ENCODE measurements at places on chromosomes 12 and 14.

- H3K36me3 ChIP-seq: peaks cover 65% of the 10 kb centered on the region
- H3K4me1 ChIP-seq: peaks cover 11% of the 10 kb centered on the region
- no peaks in the 10 kb centered on the region for H3K27me3 ChIP-seq
- DNase-seq: no peak
Measured at GRCh38 chr12:104998423-104999346, 12.6 kb downstream of the NOPCHAP1 start.

DNA sequence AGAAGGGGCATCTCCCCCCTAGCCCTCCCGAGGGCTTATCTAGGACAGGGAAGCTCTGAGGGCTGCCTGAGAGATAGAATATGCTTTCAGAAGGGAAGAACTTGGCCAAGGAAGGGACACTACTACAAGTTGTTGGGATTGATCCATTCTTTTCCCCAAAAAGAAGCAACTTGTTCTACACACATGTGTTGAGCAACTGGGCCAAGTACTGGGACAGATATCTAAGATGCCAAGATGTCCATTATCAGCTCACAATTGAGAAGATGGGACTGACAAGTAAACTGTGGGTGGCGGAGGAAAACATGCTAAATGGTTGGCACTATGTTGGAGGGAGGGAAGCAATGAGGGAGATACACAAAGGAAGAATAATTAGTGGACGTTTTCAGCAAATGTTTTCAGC lies 30.9 kb downstream of the PLEKHG7 start:
- H3K4me3 ChIP-seq: no peak overlapping the region
- H3K36me3 ChIP-seq: no peaks in the 10 kb centered on the region
- H3K4me1 ChIP-seq: peaks cover 7% of the 10 kb centered on the region

GRCh38 chr12:121013715-121014114 lies 2.6 kb downstream of the C12orf43 start:
- no peaks in the 10 kb centered on the region for H3K27me3 ChIP-seq
- no peak for DNase-seq
- H3K27ac ChIP-seq: no peak overlapping the region
- H3K4me3 ChIP-seq: no peak overlapping the region
- peaks cover 11% of the 10 kb centered on the region for H3K4me1 ChIP-seq
- peaks cover 36% of the 10 kb centered on the region for H3K36me3 ChIP-seq

DNA sequence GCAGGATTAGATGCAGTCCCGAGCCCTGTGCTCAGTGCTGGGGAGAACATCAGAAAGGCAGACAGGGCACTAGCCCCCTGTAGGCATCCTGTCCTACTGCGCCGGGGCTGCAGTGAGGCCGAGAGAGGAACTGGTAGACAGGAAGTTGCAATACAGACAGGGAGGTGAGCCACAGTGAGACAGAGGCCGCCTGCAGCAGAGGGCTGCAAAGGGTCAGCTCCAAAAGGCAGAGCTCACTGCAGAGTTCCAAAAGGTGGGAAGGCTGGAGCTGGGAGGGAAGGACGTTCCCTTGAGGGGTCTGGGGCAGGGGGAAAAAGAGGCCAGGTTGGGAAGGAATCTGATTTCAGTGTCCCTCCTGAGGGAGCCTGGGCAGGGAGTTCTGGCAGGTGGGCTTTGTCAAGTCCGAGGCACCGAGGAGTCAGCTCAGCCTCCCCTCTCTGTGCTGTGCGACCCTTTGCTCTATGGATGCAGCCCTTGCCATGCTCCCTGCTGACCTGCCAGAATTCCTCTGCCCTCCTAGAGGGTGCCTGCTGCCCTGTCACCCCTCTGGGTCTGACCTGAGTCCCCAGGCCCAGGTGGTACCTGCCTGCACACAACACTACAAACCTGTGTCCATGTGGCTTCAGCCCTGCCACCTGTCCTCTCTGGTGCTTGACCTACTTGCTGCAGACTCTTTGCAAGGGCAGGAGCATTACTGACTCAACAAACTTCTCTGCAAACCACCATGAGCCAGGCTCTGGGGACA lies 63.5 kb downstream of the PRMT8 start:
- no peak overlapping the region for H3K4me3 ChIP-seq
- DNase-seq: no peak
- H3K27ac ChIP-seq: no peak overlapping the region
- no peaks in the 10 kb centered on the region for H3K36me3 ChIP-seq
- peaks cover 41% of the 10 kb centered on the region for H3K27me3 ChIP-seq

GRCh38 chr12:131375972-131376345 lies 334.9 kb upstream of the SFSWAP start:
- H3K27ac ChIP-seq: no peak overlapping the region
- no peaks in the 10 kb centered on the region for H3K4me1 ChIP-seq
- peaks cover 48% of the 10 kb centered on the region for H3K27me3 ChIP-seq
- H3K36me3 ChIP-seq: no peaks in the 10 kb centered on the region

GRCh38 chr12:108129017-108129812 lies at the start of gene WSCD2:
WSCD2 (plus strand) TSS chr12:108129288; CDS start chr12:108195833, 66,545 bp downstream.
- H3K27me3 ChIP-seq: peaks cover 92% of the 10 kb centered on the region
- peak; percentile 24 for DNase-seq
- H3K4me3 ChIP-seq: peak within 1 kb of the TSS; percentile 62
- H3K4me1 ChIP-seq: peaks cover 20% of the 10 kb centered on the region

DNA sequence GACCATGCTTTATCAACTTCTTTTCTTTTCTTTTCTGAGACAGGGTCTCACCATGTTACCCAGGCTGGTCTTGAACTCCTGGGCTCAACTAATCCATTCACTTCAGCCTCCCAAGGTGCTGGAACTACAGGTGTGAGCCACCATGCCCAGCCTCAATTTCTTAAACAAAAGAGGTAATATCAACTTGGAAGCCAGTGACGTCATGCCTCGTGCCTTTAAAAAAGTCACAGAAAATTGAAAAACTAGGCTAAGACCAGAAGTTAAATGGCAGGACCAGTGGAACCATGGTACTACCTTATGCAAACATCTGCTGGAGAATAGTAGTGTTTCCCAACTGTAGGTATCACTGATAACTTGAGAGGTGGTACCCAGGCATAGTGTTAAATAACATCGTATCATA lies 103.3 kb downstream of the KSR2 start:
- H3K4me1 ChIP-seq: no peaks in the 10 kb centered on the region
- H3K36me3 ChIP-seq: no peaks in the 10 kb centered on the region
- DNase-seq: no peak
- no peak overlapping the region for H3K27ac ChIP-seq

- H3K27me3 ChIP-seq: no peaks in the 10 kb centered on the region
- H3K27ac ChIP-seq: no peak overlapping the region
- H3K4me1 ChIP-seq: no peaks in the 10 kb centered on the region
- no peak overlapping the region for H3K4me3 ChIP-seq
- DNase-seq: no peak
- no peaks in the 10 kb centered on the region for H3K36me3 ChIP-seq
Measured at GRCh38 chr12:66903782-66904396, 225.0 kb upstream of the GRIP1 start.

DNA sequence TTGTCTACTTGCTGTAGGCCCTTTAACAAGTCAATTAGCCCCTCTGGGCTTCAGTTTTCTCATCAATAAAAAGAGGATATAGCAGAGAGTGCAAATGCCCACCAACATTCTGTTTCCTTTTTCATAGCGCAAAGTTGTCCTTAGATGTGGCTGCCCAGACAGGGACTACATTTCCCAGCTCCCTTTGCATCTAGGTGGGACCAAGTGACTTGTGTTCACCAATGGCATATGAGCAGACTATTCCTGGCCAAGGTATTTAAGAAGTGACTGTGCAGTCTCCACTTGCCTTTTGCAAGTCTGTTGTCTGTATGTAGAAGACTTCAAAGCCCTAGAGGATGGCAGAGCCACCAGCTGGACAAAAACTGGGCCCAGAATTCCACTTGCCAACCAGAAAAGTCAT lies 59.7 kb downstream of the DAO start:
- no peaks in the 10 kb centered on the region for H3K36me3 ChIP-seq
- H3K4me3 ChIP-seq: no peak overlapping the region
- DNase-seq: no peak
- no peaks in the 10 kb centered on the region for H3K27me3 ChIP-seq
- no peak overlapping the region for H3K27ac ChIP-seq
- H3K4me1 ChIP-seq: no peaks in the 10 kb centered on the region

GRCh38 chr14:103164779-103165178 lies 41.5 kb downstream of the TNFAIP2 start:
- peaks cover 3% of the 10 kb centered on the region for H3K4me1 ChIP-seq
- H3K27me3 ChIP-seq: no peaks in the 10 kb centered on the region
- no peak for DNase-seq

GRCh38 chr12:42213954-42214426 lies 24.1 kb downstream of the YAF2 start:
- no peaks in the 10 kb centered on the region for H3K27me3 ChIP-seq
- DNase-seq: peak; percentile 45
- H3K4me1 ChIP-seq: peaks cover 55% of the 10 kb centered on the region

- no peaks in the 10 kb centered on the region for H3K4me1 ChIP-seq
- no peak overlapping the region for H3K4me3 ChIP-seq
- no peak overlapping the region for H3K27ac ChIP-seq
- no peaks in the 10 kb centered on the region for H3K27me3 ChIP-seq
- H3K36me3 ChIP-seq: peaks cover 22% of the 10 kb centered on the region
- DNase-seq: no peak
Measured at GRCh38 chr12:30643366-30643765, 52.3 kb downstream of the IPO8 start.

DNA sequence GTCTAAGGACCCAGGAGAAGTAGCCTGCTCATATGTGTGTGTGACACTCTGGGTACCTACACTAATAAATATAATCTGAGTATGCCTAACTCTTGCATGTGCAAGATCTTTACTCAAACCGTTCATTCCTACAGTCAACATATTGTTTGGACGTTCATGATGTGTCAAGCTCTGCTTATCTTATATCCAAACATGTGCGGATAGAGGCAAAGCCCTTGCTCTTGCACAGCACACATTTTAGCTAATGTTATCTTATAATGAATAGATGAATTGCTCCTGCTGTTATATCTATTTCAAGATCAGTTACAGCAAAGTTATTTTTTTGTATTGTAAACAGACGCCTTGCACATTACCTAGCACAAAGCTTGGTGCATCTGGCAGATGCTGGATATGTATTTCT lies 228.4 kb upstream of the FLRT2 start:
- DNase-seq: no peak
- H3K36me3 ChIP-seq: no peaks in the 10 kb centered on the region
- H3K4me1 ChIP-seq: no peaks in the 10 kb centered on the region
- no peak overlapping the region for H3K27ac ChIP-seq
- no peak overlapping the region for H3K4me3 ChIP-seq

DNA sequence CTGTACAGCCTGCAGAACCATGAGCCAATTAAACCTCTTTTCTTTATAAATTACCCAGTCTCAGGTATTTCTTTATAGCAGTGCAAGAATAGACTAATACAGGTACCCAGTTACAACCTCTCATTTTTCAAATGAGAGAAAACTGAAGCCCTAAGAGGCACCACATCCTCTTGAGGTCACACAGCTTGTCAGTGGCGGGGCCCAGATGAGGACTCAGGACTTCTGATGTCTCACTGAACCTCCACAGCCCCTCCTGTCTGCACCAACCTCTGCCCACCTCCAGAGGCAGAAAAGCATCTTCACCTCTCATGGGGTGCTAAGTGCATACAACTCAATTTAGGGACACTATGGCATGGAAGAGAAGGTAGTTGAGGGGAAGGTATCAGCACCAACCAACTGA lies 120.7 kb downstream of the CRACR2A start:
- no peak overlapping the region for H3K4me3 ChIP-seq
- H3K36me3 ChIP-seq: no peaks in the 10 kb centered on the region
- H3K4me1 ChIP-seq: peaks cover 9% of the 10 kb centered on the region
- no peak overlapping the region for H3K27ac ChIP-seq

- H3K36me3 ChIP-seq: no peaks in the 10 kb centered on the region
- H3K27me3 ChIP-seq: peaks cover 14% of the 10 kb centered on the region
- H3K4me3 ChIP-seq: no peak overlapping the region
Measured at GRCh38 chr12:66688846-66689439, 10.1 kb upstream of the GRIP1 start.

DNA sequence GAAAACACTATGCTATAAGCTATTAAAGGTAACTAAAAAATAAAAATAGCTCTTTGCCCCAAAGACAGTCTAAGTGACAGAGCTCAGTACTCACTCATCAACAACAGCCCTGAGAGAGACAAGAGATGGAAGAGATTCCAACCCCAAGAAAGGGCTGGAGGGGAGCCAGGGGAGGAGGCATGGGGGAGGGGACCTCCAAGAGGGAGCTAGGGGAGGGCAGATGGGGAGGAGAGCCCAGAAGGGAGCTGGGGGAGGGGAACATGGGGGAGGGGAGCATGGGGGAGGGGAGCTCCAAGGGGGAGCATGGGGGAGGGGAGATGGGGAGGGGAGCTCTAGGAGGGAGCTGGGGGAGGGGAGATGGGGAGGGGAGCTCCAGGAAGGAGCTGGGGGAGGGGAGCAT lies 7.7 kb downstream of the SSH1 start:
- peaks cover 98% of the 10 kb centered on the region for H3K4me1 ChIP-seq
- peaks cover 35% of the 10 kb centered on the region for H3K36me3 ChIP-seq
- H3K27me3 ChIP-seq: no peaks in the 10 kb centered on the region
- peak overlapping the region; percentile 70 for H3K27ac ChIP-seq
- DNase-seq: peak; percentile 37

DNA sequence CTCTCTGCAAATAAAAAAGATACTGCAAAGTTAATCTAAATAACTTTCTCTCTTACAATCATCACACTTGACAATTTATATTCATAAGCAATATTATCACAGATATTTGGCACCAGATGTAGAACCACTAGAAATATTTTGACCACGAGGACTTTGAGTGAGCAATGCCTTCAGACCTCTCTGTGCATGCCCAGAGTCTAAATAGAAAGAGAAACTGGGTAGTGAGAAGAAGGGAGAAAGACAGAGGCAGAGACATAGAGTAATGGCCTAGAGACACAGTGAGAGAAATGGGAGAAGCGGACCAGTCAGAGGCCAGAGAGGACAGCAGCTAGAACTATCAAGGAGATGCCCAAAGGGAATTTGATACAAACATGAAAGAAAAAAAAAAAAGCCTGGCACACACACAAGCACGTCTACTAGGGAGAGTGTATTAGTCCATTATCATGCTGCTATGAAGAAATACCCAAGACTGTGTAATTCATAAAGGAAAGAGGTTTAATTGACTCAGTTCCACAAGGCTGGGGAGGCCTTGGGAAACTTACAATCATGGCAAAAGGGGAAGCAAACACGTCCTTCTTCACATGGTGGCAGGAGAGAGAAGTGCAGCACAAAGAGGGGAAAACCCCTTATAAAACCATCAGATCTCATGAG lies 41.1 kb downstream of the BMP4 start:
- H3K36me3 ChIP-seq: no peaks in the 10 kb centered on the region
- no peak for DNase-seq
- H3K27me3 ChIP-seq: no peaks in the 10 kb centered on the region
- H3K27ac ChIP-seq: no peak overlapping the region
- H3K4me1 ChIP-seq: peaks cover 7% of the 10 kb centered on the region
- H3K4me3 ChIP-seq: no peak overlapping the region

- no peak overlapping the region for H3K4me3 ChIP-seq
- DNase-seq: no peak
- H3K27me3 ChIP-seq: no peaks in the 10 kb centered on the region
- H3K36me3 ChIP-seq: no peaks in the 10 kb centered on the region
- peaks cover 45% of the 10 kb centered on the region for H3K4me1 ChIP-seq
Measured at GRCh38 chr12:1580526-1580925, 13.9 kb downstream of the FBXL14 start.

GRCh38 chr12:13435235-13435933 lies 238.9 kb downstream of the EMP1 start:
- H3K36me3 ChIP-seq: no peaks in the 10 kb centered on the region
- no peak for DNase-seq
- no peak overlapping the region for H3K4me3 ChIP-seq
- peaks cover 12% of the 10 kb centered on the region for H3K4me1 ChIP-seq

All from left ventricle myocardium inferior (tissue), 1 donor.